ENCODE measurements at places on chromosomes 2 and 18.

DNA sequence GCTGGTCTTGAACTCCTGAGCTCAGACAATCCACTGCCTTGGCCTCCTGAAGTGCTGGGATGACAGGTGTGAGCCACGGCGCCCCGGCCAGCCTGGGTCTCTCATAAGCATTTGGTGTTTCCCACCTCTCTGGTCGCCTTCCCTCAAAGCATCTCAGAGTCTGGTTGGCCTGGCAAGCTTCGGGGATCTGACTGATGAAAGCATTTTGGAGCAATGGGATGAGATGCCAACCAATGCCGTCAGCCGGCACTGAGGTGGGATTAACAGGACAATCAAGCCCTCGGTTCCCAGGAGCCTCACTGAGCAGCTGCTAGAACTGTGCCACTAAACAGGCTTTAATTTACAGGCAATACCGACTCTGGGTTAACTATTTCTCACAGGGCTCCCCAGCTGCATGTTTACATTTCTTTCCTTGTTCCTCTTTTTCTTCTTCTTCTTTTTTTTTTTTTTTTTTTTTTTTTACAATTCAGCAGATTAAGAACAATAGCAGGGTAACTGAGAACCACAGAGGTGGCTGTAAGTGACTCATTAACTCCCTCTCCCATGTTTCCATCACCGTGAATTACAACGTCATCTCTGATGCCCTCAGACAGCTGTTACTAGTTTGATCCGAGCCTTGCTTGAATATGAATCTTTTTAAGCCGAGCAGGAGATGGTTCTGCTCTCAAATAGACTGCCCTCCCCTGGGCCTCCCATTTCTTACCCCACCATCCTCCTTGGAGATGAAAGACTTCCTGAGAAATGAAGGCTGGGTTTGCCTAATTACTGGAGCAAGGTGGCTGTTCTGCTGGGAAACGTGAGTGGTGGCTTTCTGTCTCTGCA, 37.9 kb downstream of the ODC1 start:
- no peak for DNase-seq

GRCh38 chr2:48719480-48720177, 35.9 kb downstream of the LHCGR start:
- DNase-seq = no peak

- no peak for DNase-seq
These were observed 227.1 kb downstream of the RAB3GAP1 start for GRCh38 chr2:135279209-135279608.

DNA sequence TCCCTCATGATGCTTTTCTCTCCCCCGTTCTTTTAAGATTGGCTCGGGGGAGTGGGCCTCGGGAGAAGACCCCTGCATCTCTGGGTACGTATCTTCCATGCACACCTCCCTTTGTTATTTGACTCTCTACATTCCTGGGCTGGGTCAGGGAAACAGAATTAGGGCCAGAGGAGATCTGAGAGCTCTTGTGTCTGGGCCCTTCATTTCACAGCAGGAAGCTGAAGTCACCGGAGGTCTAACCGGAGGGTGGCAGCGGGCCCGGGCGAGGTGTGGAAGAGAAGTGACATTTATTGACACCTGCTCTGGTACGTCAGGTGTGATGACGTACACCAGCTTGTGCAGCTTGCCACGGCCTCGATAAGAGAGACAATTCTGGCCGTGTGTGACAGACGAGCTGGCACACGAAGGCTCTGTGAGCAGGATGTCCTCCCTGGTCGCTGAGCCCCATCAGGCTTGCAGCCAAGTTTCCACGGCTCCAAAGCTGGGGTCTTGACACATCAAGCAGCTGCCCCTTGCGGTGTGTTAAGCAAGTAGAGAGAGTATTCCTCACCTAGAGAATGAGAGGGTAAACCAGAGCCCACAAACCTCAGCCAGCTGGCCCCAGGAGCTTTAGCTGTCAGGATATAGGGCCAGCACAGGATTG, 30.4 kb downstream of the TOGARAM2 start:
- no peak for DNase-seq

GRCh38 chr2:151157000-151157735, 104.5 kb downstream of the RBM43 start:
- DNase-seq = no peak

- DNase-seq = no peak
These were observed 1.4 kb upstream of the ACMSD start for GRCh38 chr2:134836986-134837385.

DNA sequence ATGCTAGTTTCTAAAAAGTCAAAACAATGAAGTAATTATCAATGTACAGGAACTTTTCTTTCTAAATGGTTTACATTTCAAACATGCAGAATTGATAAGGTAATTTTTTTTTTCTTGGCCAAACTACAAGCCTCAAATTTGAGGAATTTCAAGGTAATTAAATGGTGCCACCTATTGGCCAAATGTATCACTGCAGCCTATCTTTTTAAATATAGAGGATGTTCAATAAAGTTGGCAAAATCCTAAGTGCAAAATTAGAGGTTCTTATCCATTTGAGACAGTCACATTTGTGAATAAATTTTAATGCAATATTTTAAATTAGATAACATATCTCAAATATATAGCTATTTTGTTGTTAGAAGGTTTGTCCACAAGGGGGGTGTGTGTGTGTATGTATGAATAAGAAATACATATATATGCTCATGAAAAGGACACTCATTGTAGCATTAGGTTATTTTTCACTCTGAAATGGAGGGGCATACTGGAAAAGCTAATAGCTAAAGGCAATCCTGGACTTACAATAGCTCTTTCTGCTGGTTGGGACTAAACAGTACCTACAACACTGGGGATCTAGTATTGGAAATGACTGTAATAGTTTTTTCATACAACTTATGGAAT, 26.2 kb downstream of the MMADHC start:
- no peak for DNase-seq

DNA sequence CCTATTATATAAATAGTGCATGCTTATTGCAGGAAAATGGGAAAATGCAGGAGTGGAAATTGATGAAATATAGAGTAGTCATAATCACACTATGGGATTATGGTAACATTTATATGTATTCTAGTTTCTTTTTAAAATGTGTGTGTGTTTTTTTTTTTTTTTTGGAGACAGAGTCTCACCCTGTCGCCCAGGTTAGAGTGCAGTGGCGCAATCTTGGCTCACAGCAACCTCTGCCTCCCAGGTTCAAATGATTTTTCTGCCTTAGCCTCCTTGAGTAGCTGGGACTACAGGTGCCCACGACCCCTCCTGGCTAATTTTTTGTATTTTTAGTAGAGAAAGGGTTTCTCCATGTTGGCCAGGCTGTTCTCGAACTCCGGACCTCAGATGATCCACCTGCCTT, 47.0 kb downstream of the BIRC6 start:
- DNase-seq = no peak

DNA sequence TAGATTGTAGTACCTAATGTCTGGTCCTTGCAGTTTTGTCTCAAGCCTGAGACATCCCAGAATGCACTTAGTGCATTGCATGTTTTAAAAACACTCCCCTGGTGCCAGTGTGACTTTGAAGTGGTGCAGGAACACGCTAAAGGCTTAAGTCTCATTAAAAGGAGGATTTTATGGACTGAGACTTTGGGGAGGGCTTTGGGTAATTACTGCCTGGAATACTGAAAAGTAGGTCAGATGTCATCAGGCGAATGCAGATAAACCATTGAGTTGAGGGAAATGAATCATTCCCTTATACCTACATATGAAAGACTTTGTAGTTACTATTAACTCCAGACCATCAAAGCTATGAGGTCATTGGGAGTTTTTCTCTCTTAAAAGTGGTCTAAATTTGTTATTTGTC, 3.0 kb upstream of the OSBPL1A start:
- DNase-seq = no peak

DNA sequence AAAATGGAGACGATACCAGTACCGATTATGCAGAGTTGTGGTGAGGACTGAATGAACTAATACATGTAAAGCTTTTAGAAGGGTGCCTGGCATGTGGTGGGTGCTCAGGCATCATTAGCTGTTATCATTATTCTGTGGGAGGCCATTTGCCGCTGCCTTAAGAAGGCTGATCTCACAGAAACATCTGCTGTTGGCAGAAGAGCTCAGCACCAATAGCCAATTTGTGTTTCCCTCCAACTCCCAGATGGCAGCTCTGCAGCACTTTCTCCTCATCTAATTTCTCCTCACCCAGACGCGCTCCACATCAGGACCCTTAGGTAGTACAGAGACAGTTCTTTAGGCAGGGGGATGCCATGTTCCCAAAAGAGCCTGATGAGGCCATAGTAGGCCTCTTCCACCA, 15.8 kb upstream of the CYP1B1 start:
- no peak for DNase-seq

- no peak for DNase-seq
These were observed 279.8 kb downstream of the TNS1 start for GRCh38 chr2:217722883-217723472.

- DNase-seq = no peak
These were observed 55.7 kb downstream of the CCDC93 start for GRCh38 chr2:117958186-117958585.

DNA sequence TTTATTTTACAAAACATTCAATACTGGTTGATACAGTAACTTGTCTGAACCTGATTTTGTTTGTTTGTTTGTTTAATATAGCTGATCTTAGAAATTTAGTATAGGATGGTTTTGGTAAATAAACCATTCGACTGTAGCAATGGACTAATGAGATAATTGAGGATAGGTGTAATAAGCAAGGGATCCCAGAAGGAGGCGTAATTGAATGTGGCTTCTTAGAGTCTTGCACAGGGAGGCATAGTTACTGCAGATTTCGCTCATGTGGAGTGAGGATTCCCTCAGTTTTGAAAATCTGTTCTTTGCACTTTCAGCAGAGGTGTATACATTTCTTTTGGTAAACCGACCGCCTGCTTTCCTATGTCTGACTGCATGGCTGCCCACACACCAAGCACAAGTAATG, 709.6 kb downstream of the SOCS6 start:
- DNase-seq = no peak

DNA sequence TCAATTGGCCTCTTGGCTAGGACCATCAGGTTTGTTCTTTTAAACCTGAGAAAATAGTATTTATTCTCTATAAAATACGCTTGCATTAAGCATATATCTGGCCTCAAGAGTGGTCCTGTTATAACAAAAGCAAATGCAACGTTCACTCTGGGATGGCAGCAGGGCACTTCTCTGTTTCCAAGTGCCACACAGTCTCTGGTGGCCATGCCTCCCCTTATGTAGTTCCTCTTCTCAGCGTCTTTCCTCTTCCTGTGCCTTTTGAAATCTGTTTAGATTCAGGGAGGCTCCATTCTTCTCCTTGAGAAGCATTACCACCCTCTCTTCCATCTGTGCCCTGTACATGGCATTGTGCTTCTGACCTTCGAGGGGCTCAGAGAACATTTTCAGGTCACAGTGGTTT, 51.9 kb downstream of the TSHZ1 start:
- DNase-seq = no peak

GRCh38 chr2:120763508-120763907, 27.8 kb downstream of the GLI2 start:
- peak; percentile 27 for DNase-seq

- DNase-seq = no peak
These were observed 42.5 kb downstream of the TRIB2 start for GRCh38 chr2:12759248-12759647.

GRCh38 chr2:129231924-129232323, 747.5 kb upstream of the RAB6C start:
- no peak for DNase-seq

GRCh38 chr18:10979411-10979810, 170.0 kb downstream of the PIEZO2 start:
- DNase-seq = no peak

DNA sequence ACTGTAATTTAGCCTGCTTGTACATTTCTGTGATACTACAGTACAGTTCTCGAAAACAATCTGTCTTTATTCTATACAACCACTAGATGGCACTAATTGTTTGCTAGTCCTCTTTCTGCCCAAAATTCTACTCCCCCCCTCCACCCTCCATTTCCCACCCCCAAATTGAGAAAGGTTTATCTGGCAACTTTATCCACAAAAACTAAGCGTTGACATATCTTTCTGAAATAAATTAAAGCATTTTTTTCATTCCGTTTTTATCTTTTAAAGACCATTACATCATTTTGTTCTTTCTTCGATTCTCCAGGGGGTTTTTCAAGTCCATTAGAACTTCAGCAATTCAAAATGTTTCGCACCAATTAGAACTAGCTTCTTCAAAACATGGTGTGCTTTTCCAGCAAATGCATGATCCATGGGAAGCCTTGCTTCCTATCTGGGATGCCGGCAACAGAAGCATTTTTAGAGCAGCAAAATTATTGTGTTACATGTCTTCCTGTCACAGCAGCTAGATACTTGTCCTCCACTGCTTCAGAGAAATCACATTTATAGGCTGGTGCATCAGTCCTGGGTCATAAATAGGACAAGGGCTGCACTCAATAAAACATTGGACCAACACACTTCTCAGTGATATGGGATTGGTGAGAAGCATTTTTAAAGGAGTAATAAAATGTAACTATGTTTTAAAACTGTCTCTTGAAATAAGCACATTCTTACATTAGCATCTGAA, 241.3 kb downstream of the PAX3 start:
- no peak for DNase-seq

DNA sequence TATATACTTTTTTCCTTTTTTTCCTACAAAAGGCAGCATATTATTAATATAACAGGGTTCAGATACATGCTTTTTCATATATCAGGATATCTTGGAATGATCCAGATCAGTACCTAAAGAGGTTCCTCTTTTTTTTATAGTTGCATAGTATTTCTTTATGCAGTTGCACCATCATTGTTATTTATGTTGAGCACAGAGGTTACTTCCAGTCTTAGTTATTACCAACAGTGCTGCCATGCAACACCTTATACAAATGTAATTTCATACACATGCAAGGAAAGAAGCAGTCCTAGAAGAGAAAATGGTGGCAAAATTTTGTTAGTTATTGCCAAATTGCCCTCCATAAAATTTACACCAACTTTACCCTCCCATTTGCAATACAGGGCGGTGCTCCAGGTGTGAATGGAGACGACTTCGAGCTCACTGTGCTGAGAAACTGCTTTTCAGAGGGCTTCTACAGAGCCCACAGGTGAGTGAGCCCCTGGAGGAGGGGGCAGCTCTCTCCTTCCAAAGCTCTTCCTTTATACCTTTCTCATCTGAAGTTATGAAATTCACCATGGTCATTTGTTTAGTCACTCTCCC, 30.0 kb upstream of the KCMF1 start:
- no peak for DNase-seq

DNA sequence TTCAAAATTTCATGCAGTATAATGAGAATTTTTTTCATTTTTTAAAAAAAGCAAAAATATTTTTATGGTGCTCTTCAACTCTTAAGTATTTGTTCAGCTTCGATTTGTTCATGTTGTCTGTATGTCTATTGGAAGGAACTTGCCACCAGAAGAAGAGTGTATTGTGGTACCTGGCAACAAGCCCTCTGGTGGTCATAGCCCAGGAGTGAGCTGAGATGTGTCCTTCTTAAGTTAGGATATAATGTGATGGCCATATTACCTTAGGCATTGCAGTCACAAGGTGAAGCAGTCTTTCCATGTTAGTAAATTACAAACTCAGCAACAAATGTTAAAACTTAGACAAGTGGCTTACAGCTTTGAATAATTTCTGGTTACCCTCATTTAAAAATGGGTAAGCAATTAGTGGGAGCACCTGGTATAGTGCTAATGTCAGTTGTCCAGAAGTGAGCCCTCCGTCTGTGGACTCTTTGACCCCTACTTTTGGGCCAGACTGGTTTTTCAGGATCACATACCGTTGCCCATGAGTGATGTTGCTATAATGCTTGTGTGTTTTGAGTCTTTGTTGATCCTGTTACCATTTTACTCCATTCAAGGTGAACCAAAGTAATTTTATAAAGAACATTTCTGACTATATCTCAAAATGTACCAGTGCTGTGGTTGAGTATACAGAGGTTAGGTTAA, 57.4 kb downstream of the MYO1B start:
- no peak for DNase-seq

- DNase-seq = no peak
These were observed 105.1 kb upstream of the ITGB6 start for GRCh38 chr2:160305081-160305750.

Data from H9 (cell line).